ENCODE measurements at places on chromosomes 7 and 10.
A peak's percentile ranks its signal among the peaks of the same experiment; 100 is the strongest.

DNA sequence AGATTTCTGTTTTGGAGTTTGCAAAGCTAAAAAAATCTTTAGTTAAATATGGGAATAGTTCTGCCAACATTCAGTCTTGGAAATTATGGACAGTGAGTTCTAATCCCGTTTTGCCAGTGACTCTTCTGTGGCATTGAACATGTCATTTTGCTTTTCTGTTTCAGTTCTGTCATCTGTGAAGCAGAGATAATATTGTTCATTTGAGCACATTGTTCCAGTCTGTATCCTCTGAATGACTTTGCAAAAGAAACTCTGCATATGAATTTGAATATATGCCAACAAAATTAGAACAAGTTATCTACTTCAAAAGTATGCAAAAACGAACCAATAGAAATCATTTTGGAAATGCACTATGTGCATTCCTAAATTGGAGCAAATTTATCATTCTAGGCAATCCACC, 746.0 kb upstream of the POT1 start:
- no peak for DNase-seq

DNA sequence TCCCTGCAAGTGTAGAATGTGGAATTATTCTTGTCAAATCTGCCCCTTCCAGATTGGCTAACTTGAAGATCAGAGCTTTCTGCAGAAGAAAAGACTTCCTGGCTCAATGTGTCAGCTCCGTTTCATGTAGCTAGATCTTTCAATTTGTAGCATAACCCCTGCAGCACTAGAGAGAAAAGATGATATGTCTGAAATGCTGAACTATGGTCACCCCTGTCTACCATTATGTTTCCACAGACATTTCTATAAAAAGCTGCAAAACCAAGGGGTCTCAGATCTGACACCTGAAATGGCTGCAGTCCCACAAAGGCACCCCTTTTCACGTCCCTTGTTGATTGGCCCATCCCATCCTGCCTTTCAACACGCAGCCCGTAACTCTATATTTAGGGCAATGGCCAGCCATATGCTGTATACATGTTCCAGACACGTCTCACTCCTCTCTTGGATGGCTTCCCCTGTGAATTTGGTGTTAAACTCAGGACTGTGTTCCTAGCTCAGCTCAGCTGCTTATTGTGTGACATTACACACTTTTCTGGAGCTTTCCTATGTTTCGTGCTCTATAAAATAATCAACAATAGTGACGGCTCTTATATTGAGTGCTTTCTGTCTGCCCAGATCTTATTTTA, 648.6 kb upstream of the CELF2 start:
- DNase-seq = no peak

DNA sequence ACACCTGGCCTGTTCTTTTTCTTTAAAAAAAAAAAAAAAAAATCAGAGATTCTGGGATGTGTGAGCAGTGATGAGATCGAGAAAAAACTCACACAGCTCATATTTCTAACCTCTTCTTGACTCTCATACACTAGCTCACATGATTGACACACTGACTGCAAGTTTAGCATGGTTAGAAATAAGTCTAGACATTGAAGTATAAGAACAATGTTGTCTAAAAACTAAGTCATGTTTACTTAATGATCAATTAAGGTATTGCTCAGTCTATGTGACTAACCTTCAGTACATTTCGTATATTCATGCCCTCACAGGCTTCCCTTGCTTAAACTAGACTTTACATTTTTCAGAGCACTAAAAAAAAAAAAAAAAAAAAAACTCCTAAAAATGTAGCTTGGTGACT, 775.1 kb downstream of the GATA3 start:
- no peak for DNase-seq

DNA sequence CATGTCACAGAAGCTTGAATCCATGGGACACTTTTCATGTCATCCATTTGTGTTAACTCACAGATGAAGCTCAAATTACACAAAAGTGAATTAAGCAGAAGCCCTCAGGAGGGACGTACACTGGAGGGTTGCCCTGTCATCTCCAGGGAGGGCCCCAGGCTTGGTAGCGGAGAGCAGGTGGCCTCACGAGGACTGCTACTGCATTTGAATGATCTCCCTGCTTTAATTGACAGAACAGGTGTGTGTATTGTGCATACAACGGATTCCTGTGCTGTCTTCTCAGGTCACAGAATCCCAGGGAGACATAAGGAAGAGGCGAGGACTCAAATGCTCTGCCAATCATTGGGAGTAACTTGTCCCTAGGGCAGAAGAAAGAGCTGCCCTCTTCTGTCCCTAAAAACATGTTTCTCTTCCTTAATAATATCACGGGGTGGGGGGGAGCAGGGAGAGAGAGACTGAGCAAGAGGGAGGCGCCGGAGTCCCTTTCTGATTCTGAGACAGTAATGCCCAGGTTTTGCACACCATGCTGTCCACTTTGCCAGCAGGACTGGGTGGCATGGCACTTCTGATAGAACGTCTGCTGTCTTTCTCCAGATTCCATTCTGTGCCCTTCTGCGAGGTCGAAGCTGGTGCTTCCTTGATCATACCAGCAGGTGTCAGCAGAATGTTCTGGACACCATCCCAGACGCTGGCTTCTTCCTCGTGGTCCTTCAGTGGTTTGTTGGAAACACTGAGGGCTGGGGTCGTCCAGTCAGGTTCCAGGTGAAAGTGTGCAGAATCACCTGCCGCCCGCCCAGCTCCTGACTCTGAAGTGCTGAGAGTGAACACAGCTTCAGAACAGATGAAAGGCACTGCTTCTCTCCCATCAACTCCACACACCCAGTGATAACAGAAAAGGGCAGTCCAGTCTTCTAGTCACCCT, 26.2 kb upstream of the RASGEF1A start:
- DNase-seq = no peak

- no peak for DNase-seq
Measured at GRCh38 chr10:77428691-77429395, 208.8 kb downstream of the KCNMA1 start.

- DNase-seq = no peak
Measured at GRCh38 chr10:61542596-61542995, 89.4 kb upstream of the TMEM26 start.

GRCh38 chr7:31122649-31123058, 70.5 kb downstream of the ADCYAP1R1 start:
- DNase-seq = peak; percentile 33

- DNase-seq = no peak
Measured at GRCh38 chr10:55065185-55065584, 264.2 kb upstream of the PCDH15 start.
